ENCODE measurements at places on chromosomes 12 and 14.

DNA sequence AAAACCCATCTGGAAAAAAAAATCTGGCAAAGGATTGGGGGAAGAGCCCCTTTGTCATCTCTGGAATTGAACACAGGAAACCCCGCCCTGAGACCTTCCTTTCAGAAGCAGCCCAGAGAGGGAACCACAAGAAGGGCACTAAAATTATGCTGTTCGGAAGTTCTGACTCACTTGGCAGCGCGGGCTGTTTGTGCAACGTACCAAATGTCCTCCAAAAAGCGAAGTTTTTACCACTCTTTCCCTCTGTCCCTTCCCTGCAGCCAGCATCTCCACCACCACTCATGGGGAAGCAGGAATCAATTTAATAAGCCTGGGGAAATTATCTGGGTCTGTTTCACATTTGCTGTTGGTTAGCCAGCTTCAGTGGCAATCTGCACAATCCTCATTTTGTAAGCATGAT, 3.2 kb upstream of the SYNE3 start:
- DNase-seq: no peak

DNA sequence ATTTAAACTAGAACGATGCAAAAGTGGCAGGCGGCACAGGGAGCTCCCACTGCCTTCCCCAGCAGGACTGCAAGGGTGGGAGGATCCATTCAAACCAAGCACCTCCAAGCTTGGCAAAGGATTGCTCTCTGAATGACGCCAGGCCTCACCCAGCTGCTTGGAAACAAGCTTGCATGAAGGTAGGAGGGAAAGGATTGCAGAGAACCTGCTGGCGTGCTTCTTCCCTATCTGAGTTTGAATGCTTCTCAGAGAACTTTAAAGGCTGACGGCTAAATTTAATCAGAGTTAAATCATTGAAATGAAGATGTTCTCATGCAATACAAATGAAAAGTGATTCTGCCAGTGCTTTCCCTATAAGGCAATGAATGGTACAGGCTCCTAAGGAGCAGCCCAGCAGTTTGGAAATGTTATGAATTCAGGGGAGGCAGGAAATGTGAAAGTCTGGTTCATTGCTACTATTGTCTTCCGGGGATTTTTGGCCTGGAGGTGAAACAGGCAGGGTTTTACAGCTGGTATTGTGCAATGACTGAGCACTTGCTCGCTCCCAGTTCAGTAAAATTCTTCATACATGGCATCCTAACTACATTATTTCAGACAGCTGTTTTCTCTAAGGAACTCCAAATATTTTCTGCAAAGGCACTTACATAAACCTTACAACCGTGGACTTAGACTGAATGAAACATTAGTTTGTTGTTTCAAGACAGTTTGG, 31.9 kb upstream of the DUSP6 start:
- DNase-seq: no peak

GRCh38 chr12:40015345-40015744, 90.5 kb downstream of the SLC2A13 start:
- DNase-seq: no peak

DNA sequence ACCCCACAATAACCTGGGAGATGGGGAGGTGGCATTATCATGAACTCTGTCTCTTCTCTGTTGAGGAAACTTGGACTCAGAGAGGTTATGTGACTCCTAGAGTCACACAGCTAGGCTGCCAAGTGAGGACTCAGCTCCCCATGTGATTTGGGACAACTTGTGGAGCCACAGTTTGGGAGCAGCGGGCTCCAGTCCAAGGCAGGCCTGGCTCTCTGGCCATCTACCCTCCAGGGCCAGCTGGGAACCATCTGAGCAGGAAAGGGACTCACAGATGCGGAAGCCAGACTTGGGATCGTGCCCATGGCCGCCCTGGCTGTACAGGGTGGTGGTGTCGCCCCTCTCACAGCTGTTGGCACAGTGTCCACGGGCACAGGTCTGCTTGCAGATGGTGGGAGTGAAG, 59.1 kb downstream of the ISCA2 start:
- no peak for DNase-seq

GRCh38 chr14:100893228-100893601, 10.3 kb downstream of the RTL1 start:
- DNase-seq: no peak

DNA sequence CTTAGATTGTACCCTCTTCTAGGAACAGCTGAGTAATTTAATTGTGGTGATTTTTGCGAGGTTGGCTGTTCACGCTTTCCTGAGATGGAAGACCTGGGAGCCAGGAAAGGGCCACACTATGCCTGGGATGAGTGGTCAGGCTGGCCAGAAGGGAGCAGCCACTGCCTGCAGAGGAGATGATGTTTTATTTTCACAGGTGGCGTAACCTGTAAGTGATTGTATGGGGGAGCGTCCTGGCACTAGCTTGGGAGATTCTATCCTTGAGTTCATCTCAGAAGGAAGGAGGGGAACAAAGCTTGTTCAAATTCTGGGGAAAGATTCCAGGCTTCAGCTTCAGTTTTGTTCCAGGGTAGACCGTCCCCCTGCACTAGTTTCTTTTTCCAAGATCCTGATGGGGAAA, 1.2 kb downstream of the RPH3A start:
- DNase-seq: no peak

DNA sequence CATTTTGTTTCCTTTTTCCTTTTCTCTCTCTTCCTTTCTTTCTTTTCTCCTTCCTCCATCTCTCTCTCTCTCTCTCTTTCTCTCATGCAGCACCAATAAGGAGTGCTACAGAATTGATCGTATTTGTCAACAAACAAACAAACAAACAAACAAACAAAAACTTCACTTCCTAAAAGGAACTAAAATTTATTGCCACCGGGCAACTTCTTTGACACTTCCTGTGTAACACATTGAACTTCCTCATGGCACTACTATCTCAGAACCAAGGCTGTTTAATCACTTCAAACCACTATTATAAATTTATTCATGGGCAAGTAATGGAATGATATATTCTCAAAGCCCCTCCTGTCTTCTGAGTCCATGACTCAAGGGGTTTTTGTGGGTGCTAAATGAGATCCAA, 51.3 kb downstream of the SERPINA3 start:
- no peak for DNase-seq

DNA sequence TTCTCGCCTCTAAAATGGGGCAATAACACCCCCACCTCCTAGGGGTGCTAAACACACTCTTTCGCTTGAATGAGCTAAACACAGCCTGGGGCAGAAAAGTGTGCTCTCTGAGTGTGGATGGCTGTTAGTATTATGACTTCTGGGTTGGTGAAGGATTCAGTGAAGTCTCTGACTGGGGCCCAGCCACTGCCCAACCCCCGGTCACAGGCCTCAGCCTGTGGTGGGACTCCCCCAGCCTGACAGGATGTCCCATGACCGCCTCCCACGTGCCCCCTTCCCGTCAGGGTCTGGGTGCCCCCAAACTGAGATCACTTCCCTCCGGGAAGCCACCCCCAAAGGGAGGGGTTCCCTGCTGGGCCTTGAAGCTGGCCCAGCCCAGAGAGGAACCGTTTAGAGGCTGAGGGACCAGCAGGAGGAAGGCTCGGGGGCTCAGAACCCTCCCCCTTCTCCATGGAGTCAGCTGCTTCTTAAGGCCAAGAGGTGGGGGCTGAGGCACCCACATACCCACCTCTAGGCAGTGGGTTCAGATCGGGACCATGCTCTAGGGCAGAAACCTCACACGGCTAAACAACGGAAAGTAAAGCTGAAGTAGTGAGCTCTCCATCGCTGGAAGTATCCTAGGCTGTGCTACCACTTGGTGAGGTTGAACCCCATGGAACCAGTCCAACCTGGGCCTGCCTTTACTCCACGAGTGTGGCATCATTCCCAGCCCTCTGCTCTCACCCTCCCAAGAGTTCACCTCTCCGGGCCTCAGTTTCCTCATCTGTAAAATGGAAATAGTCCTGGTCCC, 13.8 kb downstream of the DTX1 start:
- DNase-seq: no peak

GRCh38 chr14:61841145-61841544, 78.9 kb downstream of the SNAPC1 start:
- DNase-seq: no peak

GRCh38 chr14:52299692-52300278, 14.3 kb upstream of the PTGER2 start:
- peak; percentile 9 for DNase-seq

GRCh38 chr12:65740873-65741600, 83.2 kb upstream of the HMGA2 start:
- no peak for DNase-seq

GRCh38 chr14:36976571-36977023, 195.8 kb downstream of the SLC25A21 start:
- no peak for DNase-seq

DNA sequence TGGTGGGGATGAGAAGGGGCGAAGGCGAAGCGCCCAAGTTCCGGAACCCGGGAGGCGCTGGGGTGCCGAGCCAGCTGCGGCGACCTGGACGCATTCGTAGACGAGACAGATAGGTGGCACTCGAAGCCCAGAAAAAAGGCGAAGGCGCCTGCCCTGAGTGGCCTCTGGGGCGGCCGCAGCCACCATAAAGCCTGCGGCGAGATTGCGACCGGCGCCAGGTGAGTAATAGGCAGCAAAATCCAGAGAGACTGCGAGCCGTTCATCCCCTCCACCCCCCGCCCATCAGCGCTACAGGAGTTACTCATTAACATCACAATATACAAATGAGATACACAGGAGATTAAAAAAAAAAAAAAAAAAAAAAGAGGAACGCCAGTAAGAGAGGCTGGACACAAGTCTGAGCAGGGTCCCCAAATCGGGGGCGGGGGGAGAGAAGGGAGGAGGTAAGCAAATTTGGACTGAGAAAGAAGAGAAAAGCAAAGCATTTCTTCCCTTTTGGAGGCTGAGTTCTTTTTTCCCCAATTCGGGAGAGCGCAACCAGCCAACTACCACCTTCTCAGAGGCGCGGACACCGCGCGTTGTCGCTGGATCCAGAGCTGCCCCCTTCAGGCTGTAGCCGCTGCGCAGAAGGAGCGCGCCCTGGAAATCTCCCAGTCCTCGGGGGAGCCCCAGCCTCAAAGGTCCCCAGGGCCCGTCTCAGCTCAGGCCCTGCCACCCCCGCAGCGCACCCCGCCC, 15.7 kb downstream of the TBX3 start:
- no peak for DNase-seq

DNA sequence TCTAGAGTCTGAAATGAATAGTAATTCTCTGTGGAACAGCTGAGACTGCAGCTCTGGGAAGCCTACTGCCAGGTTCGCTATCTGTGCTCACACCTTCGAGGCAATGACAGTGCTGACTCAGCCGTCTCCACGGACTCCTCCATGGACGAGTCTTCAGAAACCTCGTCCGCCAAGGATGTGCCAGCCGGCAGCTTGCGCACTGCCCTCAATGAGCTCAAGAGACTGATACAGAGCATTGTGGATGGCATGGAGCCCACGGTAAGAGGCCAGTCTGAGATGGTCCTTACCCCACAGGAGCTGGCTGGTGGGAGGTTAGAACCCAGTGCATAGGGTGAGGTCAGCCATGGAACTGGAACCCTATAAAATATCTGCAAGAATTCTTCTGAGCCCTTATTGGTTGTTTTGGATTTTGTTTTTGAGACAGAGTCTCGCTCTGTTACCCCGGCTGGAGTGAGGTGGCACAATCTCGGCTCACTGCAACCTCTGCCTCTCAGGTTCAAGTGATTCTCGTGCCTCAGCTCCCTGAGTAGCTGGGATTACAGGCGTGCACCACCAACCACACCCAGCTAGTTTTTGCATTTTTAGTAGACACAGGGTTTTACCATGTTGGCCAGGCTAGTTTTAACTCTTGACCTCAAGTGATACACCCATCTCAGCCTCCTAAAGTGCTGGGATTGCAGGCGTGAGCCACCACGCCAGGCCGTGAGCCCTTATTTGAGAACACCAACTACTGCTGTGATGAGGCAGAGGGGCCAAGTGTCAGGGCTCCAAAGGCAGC, 43.9 kb downstream of the RAB35 start:
- no peak for DNase-seq

GRCh38 chr12:104456950-104457745, 400 bp downstream of the CHST11 start:
- DNase-seq: no peak

DNA sequence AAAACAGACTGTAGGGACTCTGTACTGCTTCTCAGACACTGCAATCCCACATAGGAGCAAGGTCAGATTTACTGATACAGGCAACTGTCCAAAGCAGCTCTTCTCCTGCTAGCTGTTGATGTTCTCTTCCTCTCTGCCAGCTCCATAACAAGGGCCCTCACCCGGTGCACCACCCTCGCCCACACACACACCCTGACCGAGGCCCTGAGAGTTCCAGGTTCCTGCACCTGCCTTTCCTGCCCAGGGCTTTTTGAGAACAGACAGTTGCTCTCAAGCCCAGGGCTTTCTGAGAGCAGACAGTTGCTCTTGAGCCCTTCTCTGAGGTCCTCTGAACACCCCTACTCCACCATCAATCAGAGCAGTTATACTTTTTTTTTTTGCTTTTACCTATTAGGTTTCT, 233.8 kb upstream of the GARIN6 start:
- DNase-seq: no peak

- DNase-seq: no peak
These were observed 6.5 kb downstream of the AKT1 start for GRCh38 chr14:104788873-104789663.

DNA sequence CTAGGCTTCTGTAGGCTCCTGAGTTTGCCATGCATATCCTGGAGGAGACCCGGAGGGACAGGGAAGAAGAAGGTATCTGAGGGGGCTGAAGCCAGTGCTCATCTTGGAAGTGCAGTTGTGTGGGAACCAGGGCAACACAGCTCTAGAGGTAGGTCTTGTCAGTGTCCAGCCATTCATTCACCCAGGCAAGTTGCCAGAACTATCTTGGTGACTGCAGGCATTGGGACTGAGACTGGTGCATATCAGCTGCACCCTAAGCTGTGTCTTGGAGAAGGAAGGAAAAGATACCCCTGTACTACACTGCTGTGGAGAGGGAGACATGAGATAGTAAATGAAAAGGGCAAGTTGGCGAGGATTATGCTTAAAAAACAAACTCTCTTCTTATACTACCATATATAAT, 4.9 kb upstream of the WIF1 start:
- DNase-seq: no peak

GRCh38 chr12:94500831-94501567, 41.3 kb upstream of the CEP83 start:
- DNase-seq: no peak
